D341Med (cell line): ENCODE measurements at places on chromosomes 12 and 14.

GRCh38 chr12:2126676-2127406 is 74.1 kb downstream of the CACNA1C start:
- no peak for DNase-seq

DNA sequence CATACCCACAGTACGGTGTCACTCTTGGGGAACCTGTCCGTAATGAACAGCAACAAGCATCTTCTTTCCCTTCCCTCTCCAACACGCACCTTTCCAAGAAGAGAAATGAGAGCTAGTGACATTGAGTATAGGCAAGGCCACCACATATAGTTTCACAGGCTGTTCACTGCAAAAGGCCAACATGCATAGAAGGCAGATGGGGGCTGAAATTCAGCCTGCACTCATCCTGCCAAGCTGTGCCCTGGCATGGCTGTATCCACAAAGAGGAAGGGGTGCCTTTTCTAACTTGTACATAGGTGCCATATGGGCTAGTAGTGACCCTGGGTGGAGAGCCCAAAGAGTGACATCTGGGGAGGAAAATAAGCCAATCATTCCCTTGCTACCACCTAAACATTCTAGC is 169.6 kb downstream of the ZFP36L1 start:
- DNase-seq: no peak

DNA sequence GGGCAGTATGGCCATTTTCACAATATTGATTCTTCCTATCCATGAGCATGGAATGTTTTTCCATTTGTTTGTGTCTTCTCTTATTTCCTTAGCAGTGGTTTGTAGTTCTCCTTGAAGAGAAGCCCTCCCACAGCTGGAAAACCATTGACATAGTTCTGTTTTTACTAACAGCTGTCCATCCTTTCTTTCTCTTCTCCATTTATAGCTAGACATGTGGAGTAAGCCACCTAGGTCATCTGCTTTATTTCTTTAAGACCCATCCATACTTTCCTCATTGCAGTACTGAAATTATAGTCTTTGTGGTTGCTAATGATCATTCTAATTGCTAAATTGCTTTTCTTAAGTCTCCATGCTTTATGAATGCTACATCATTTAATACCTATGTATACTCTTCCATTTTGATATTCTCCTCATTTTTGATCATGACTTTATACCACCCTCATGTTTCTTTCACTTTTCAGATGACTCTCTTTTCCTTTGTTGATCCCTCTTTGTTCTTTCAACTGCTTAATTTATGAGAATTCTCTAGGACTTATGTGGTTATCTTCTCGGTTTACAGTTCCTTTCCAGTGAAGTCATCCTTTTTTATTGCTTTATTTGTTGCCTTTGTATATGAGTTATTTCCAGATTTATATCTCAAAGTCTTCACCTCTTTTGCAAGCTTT is 114.2 kb downstream of the PCNX1 start:
- no peak for DNase-seq

DNA sequence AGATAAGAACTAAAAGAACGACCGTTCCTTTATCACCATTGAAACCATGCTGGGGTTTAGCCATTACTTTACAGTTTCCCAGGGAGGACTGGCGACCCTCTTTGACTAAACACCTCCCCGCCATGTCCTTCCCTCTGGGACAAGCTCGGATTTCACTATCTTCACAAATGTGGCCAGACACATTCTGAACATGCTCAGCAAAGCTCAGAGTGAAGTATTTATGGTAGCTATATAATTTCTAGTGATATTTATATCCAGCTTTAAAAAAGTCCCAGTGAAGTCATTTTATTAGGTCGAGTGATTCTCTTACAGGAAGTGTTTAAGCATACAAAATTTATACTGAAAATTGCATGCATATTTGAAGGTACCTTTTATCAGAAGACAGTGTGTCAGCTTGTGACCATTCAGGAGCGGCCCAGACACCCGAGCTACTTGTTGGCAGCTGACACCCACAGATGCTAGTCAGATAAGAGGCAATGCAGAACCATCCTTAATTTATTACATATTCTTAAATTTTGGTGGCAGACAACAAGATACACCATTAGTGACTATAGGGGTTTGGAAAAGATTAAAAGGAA is 36.8 kb downstream of the NIN start:
- DNase-seq: no peak

DNA sequence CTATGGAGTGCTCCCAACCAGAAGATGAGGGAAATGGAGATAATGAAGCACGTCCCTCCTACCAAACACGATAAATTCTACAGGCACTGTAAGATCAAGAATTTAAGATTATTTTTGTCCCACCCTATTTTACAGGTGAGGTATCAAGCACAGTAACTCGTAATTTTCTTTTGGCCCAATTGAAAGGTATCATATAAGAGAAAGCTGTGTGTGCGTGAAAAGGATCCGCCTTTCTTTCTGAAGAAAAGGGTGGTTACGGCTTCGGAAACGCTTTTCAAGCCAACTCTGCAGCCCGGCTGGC is 733 bp upstream of the KLHDC2 start:
- DNase-seq: no peak

DNA sequence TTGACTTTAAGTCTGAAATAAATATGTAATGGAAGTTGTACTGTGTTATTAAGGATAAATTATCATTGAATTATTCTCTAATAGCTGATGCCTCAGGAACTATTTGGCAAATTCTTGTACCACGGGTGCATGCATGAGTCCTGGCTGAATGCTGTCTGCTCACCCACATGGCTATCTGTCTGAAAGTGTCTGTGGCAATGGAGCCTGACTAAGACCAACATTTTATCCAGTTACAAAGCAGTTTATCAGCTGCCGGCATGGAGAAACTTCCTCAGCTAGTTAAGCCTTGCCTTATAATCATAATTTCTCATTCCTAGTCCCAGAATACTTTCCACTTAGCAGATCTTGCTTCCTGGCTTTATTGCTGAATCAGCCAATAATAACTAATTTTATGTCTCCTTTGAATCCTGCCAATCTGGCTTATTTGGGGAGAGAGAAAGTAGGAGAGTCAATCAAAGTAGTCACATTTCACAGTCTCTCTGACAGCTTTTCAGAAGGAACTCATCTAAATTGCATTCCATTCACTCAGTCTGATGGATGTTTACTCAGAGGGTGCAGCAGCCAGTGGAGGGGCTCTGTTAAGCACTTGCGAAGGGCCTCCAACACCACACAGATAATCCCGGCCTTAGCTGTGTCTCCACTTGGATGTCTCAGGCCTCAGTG is 280.6 kb upstream of the CLEC14A start:
- DNase-seq: no peak

- DNase-seq: no peak
Measured at GRCh38 chr12:10283027-10283426, 24.6 kb upstream of the KLRD1 start.

DNA sequence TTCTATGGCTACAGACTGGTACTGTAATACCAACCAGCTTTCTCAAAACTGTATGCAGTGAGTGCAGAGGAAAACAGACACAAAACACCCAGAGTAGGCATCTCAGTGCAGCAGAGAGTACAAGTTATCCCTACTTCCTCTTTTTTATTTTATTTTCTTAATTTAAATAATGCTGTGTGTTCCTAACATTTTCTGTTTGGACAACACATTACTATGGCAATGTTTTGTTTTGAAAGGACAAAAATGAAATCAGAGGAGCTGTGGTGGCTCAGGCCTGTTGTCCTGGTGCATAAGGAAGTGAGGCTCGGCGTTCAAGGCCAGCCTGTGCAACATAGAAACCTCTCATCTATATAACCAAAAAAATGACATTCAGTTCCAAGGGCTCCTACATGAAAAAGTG is 33.7 kb upstream of the SELPLG start:
- no peak for DNase-seq

DNA sequence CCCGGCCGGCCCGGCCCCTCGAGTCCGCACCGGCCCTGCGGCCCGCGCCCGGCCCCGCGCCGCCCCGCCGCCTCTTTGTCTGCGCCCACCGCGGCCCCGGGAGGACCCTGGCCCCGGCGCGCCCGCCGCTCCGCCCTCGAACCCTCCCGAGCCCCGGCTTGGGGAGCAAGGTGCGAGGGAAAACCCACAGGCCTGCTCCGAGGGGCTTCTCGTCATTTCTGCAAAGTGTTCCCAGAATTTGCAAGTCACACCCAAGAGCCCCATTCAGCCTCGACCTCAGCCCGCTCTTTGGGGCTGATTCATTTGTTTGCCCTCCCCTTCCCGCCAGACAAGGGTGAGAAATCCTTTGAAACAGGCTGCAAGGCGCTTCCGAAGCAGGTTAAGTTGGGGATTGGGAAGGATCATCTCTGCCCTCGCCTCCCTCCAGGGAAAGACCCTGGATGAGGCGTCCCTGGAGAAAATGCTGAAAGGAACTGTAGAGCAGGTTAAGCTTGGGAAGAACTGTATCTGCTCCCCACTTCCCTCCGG is 325 bp upstream of the CLIP1 start:
- DNase-seq: peak; percentile 68

- no peak for DNase-seq
Measured at GRCh38 chr14:35669782-35670181, 135.8 kb downstream of the INSM2 start.

- no peak for DNase-seq
Measured at GRCh38 chr14:74083784-74084276, 423 bp downstream of the ALDH6A1 start.

DNA sequence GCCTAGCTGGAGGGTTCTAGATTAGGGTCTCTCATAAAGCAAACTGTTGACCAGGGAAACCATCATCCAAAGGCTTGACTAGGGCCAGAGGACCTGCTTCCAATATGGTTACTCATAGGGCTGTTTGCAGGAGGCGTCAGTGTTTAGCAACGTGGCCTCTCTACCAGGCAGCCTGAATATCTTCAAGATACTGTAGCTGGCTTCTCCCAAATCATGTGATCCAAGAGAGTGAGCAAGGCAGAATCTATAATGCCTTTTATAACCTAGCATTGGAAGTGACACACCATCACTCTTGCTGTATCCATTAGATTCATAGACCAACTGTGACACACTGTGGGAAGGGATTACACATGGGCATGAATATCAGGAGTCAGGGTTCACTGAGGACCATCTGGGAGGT is 17.3 kb downstream of the TPH2 start:
- no peak for DNase-seq

GRCh38 chr14:36271939-36272907 is 48.2 kb downstream of the MBIP start:
- DNase-seq: peak; percentile 49

DNA sequence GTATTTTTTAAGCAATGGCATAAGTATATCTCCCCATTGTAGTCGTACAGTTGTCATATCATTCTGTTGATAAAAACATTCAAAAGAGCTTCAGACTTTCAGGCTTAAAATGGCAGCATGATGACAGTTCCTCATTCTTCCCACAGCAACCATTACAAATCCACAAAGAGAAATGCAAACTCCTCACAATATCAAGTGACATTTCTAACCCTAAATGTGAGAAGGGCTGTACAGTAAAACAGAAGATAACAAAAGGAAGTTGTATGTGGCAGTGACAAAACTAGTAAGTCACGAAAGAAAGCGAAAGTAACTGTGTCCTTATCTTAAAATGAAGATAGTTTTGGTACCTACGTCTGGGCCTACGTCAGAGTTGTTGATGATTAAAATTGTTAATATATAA is 46.7 kb downstream of the GXYLT1 start:
- no peak for DNase-seq

GRCh38 chr14:83607682-83608081 is 1922.3 kb upstream of the FLRT2 start:
- no peak for DNase-seq

- DNase-seq: no peak
Measured at GRCh38 chr12:21939435-21939834, 1.8 kb downstream of the ABCC9 start.

- no peak for DNase-seq
Measured at GRCh38 chr14:60196291-60196690, 31.1 kb upstream of the DHRS7 start.

DNA sequence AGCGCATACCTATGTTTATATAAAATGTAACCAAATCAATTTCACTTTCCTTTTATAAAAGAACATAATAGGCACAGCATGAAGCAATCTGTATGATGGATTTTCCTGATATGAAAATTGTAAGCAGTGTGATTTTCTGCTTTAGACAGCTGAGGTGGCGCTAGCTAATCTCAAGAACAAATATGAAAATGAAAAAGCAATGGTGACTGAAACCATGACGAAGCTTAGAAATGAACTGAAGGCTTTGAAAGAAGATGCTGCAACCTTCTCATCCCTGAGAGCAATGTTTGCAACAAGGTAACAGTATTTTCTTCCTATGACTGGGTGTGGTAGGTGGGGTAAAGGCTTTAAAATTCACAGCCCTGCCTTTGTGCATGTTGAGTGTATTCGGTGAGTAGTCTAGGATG is 65.0 kb upstream of the FGD4 start:
- DNase-seq: no peak

- DNase-seq: no peak
Measured at GRCh38 chr12:133236144-133236543, 467 bp upstream of the ANHX start.

GRCh38 chr12:41242603-41243002 is 54.5 kb downstream of the PDZRN4 start:
- no peak for DNase-seq

DNA sequence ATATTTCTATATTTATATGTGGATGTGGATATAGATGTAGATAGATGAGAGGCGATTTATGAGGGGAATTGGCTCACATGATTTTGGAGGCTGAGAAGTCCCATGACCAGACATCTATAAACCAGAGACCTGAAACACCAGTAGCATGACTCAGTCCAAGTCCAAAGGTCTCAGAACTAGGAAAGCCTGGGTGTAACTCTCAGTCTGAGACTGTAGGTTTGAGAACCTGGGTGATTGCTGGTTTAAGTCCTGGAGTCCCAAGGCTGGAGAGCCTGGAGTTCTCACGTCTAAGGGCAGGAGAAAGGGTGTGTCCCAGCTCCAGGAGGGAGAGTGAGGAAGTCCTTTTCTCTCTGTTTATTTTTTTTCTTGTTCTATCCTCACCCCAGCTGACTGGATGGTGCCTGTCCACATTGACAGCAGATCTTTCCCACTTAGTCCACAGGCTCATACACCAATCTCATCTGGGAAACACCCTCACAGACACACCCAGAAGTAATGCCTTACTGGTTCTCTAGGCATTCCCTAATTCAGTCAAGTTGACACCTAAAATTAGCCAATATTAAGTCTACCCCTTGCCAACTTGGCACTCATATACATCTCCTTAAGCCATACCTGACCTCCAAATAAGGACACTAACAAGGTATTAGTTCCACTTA is 45.4 kb downstream of the EMP1 start:
- no peak for DNase-seq

- DNase-seq: no peak
Measured at GRCh38 chr14:101229666-101230065, 326.1 kb upstream of the RTL1 start.

DNA sequence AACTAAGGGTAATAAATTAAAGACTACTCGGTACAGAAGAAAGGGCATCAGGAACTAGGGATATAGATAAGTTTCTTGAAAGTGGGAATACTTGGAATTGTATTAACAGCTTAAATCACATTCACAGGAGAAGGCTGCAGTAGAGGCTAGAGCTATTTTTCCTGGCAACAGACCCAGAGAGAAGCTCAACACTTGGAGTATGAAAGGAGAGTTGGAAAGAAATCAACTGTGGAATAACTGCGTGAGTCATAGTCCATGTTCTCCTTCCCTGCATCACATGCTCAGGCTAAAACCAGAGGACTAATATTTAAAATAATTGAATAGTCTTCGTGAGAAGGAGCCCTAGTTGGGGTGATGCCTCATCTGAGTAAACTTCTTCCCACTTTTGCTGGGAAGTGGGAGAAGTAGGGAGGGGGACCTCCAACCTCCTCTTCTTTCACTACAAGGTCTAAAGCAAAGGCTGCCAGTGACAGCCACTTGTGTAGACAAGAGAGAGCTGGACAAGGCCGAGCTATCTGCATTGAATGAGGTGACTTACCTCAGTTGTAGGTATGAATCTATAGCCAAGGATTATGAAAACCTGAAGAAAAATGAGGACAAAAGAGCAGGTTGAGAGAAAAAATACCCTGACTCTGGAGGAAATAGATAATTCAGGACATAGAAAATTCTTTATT is 32.7 kb downstream of the DYRK2 start:
- DNase-seq: no peak
